ENCODE measurements at places on chromosomes 4 and X.

DNA sequence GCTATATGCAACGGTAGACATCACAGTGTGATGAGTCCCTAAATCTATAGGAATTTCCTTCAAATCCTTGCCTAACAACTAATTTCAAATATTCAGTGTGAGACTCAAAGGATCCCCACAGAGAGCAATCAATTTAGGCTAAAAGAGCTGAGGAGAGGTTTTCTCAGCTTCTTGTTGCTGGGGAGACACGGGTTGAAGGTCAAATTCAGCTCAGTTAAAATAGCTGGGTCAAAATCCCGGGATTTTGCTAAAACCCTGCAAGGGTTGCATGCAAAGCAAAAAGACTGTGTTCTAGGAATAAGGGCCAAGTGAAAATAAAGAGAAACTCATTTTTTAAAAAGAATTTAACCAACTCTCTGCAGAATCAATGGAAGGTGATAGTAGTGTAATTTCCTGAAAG lies 1073.4 kb downstream of the NLGN4X start:
- DNase-seq, result no peak

- no peak for DNase-seq
Observed at GRCh38 chr4:123930996-123931395, 534.4 kb downstream of the SPRY1 start.

DNA sequence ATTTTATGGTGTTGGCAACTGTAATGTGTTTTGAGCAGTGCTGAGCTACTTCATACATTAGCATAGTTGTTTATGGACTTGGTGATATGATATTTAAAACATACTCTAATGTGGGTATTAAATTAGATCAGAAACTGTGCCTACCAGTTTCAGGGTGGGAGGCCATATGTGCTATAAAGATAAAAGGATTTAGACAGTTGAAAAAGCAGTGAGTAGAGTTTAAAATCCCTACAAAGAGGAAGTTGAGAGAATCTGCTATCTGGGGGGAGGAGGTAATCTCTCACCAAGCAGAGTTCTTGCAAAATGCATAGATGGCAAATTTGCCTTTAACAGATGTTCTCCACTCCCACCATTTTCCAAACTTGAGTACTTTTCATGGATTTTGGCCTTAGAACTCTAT lies 154.5 kb downstream of the SPOCK3 start:
- no peak for DNase-seq

GRCh38 chrX:106484233-106484632 lies 127.5 kb upstream of the RADX start:
- no peak for DNase-seq

GRCh38 chrX:135185795-135186443 lies 14.7 kb upstream of the CT55 start:
- peak; percentile 2 for DNase-seq

DNA sequence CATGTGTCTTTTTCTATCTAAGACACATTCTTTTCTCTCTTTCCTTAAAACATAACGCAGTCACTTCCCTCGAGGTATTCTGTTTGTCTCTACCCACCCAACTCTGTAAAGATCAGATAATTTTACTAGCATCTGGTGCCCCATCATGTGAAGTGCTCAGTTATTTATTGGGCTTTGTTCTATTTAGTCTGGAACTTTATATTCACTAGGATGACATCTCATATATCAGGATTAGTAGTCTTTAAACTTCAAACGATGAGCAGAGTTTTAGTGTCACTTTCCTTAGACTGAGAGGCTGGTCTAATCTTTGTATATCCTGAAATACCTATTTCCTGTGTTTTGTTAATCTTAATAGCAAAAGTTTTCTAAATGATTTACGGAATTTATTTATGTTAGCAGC lies 445.5 kb upstream of the NDST3 start:
- DNase-seq, result no peak

DNA sequence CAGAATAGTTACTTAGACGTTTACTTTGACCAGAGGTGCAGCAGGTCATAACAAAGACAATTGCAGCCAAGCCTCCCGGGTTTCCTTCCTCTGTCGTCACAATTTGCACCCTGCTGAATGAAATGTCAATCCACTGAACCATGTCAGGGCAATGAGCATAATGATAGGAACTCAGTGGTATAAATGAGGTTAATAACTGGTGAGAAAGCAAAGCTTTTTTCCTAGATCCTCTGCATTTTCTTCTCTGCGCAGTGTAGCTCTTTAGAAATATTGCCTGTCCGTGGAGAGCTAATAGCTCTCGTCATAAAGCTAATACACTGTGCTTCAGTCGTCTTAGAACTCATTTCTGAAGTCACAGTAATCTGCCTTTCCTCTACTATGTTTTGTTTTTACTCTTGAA lies 1960.1 kb upstream of the ADGRL3 start:
- DNase-seq, result no peak

- DNase-seq, result no peak
Observed at GRCh38 chr4:8471211-8471875, 30.8 kb downstream of the TRMT44 start.

GRCh38 chr4:166680796-166681195 lies 553.5 kb downstream of the SPOCK3 start:
- no peak for DNase-seq

DNA sequence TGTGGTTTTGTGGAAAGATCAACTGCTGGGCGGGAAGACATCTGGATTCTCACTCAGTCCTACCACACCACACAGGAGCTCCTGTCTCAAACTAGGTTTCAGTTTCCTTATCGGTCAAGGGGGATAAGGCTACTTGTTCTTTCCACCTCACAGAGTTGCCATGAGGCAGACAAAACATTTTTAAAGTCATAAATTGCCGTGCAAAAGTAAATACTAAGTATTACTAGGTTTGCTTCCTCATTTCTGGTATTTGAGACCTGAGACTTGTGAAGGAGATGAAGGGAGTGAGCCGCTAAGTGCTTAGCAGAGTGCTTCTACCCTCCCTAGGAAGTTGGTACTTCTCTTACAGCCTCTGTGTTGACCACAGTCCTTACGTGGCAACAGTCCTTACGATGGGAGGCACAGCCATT lies 1.5 kb downstream of the LAP3 start:
- DNase-seq, result no peak

DNA sequence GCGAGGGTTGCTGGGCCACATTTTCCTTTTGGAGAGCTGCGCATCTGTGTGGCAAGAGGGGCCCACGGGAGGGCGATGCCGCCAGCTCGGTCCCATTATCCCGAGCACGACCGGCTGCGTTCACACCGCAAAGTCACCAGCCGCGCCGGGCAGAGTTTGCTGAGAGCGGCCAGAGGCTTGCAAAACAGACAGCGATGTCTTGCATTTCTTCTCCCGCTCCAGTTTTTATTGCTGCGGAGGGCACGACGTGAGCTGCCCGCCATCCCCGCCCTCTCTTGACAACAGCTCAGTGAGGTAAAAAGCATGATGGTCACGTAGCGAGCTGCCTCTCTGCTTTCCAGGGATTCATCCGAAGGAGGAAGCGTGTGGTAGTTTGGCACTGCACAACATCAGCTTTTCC lies 102.1 kb upstream of the TENM3 start:
- DNase-seq, result no peak

DNA sequence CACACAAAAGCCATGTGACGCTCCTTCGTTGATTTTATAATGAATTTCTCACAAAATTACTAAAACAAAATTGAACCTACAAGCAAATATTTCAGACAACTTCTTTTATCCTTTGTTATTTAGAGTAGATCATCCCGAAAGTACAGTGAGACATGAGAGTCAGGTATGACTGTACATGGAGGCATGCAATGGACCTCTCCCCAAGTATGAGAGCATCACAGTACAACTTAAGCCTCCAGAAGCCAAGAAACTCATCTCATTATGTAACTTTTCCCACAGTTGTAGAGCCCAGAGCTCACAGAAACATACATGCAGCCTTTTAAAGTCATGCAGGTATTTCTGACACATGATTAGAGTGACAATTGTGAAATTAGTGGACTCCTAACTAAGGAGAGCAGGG lies 167.7 kb downstream of the PAPSS1 start:
- DNase-seq, result no peak

- DNase-seq, result no peak
Observed at GRCh38 chr4:40980318-40980883, 230.6 kb downstream of the NSUN7 start.

- DNase-seq, result no peak
Observed at GRCh38 chr4:139873111-139873860, 207.7 kb downstream of the MGST2 start.

- DNase-seq, result no peak
Observed at GRCh38 chr4:87506974-87507701, 22.0 kb downstream of the SPARCL1 start.

DNA sequence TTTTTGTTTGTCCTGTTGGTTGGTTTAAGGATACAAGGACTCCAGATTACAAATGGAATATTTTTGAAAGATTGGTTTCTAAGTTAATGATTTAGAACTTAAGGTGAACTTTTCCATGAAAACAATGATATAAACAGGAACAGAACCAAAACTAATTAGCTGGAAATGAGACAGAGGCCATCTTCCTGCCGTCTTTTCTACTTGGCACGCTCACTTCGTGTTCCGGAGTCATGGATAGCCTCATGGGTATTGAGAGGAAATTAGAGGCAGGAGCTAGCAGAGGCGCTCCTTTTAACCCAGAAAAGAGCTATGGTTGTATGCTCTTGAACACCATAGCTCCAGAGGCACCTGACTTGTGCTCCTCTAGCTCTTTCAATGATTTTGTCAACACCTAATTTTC lies 2.4 kb downstream of the FAM241A start:
- DNase-seq, result no peak

GRCh38 chr4:35525192-35525978 lies 718.9 kb downstream of the ARAP2 start:
- no peak for DNase-seq

DNA sequence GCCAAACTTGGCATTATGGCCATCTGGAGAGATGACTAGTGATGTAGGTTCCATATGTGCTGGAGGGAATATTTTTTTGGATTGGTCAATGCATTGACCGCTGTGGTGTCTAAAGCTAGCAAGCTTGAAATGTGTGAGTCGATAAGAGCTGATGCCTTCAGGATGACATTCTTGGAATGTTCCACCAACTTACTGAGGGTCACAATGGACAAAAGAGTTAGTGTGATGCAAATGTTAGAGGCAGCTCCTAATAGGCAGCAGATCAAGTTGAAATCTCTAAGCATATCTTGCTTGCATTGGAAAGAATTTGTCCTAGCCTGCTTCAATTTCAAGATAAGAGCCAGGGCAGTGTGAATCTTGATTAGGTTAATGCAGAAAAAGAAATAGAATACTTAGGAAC lies 210.4 kb upstream of the AFF2 start:
- no peak for DNase-seq

DNA sequence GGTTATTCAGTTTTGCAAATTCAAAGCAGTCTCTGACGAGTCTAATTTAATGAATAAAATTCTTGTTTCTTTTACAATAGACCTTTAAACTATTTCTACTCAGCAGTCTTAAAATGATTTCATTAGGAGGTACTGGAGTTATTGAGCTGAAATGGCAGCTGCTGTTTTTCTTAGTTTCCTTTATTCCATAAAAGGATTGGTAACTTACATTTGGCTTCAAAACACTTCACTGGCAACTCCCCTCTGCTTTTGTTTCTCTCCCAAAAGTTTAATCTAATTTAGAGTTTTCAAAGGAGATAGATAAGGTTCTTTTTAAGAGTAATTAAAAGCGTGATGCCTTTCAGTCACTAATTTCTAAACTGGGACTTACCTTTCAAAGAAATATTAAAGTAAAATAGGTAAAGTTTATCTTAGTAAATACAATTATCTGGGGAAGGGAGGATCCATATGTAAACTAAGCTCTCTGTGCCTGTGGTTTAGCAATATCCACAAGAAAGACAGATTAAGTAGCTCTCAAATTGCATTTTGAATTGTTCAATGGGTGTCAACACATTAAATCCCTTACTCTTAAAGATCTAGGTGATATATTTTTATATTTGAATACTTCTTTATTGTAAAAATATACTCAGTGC lies 17.1 kb upstream of the PCDH10 start:
- no peak for DNase-seq

DNA sequence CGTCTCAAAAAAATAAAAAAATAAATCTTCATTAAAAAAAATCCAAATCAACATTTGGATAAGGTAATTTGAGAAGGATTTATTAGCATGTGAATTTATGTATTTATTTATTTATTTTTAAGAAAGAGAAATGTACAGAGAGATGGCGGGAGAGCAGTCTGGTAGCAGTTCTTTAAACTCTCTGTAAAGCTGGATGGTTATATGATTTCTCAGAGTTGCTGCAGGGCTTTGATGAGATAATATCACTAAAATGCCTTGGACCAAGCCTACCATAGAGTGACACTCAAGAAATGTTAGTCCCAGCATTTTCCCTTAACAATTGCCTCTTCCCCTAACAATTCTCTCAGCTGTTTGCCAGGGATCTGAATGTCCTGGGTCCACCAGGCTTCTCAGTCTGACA lies 103.4 kb upstream of the LNX1 start:
- no peak for DNase-seq

- no peak for DNase-seq
Observed at GRCh38 chr4:86512631-86513030, 81.5 kb upstream of the PTPN13 start.

DNA sequence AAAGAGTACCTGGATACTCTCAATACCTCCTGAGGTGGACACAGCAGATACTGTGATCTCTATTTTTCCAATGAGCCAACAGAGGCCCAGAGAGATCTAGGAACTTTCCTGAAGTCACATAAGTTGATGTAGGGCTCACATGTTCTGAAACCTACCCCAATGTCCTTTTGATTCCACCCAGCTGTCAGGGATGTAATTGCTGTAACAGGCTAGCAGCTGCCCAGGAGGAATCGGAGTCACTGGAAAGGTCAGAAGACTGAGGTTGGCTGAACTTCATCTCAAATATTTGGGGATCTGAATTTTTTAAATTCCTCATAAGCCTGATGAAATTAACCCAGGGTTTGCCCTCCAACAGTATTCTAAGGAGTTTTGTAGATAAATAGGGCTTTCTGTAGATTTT lies 52.5 kb upstream of the PROM1 start:
- no peak for DNase-seq

- DNase-seq, result no peak
Observed at GRCh38 chr4:112523008-112523721, 7.2 kb upstream of the NEUROG2 start.

DNA sequence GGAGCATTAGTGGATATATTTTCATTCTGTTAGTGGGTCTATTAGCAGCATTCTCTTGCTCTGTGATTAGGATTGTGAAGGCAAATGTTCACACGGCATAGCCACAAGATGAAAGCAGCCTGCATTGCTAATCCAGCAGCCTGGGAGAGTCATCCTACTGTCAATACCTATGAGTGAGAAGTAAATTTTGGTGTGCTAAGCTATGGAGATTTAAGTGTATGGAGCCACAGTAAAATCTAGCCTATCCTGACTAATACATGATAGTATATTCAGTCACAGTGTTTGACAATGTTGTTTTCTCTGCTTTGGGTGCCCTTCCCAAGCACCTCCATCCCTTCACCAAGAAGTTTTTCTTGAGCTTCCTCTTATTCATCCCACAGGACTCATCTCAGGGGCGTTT lies 47.2 kb upstream of the TMPRSS11F start:
- no peak for DNase-seq

- no peak for DNase-seq
Observed at GRCh38 chr4:119026662-119027444, 108.8 kb upstream of the MYOZ2 start.
